CD4-positive, alpha-beta T cell treated with Interleukin-6 at 100 ng/mL for 8 hours (primary cell): ENCODE measurements at places on chromosomes 2 and 18.

- DNase-seq: no peak
These were observed 189.7 kb downstream of the SP3 start for GRCh38 chr2:173775440-173775839.

GRCh38 chr2:46984642-46985476 lies 69.3 kb upstream of the MCFD2 start:
- DNase-seq: peak; percentile 53

GRCh38 chr2:230684270-230685168 lies 28.1 kb upstream of the CAB39 start:
- DNase-seq: no peak

- DNase-seq: peak; percentile 38
These were observed 273.3 kb downstream of the NDUFA10 start for GRCh38 chr2:239751679-239752355.

DNA sequence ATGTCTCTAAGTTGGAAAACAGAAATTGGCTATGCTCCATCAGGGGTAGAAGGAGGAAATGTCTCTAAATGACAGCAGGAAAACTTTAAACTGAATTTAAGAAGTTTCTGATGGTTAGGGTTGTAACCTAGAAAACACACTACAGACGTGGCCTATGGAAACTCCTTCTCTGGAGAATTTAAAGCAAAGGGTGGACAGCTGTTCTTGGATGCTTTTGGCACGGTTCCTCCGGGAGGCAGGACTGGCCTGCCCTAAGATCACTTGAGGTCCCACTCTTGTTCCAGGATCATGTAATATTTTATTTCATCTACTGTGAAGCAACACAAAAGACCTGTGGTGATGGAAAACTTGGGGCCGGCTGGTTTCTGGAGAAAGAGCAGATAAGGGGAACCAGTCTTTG lies 77.0 kb downstream of the NRP2 start:
- DNase-seq: no peak

DNA sequence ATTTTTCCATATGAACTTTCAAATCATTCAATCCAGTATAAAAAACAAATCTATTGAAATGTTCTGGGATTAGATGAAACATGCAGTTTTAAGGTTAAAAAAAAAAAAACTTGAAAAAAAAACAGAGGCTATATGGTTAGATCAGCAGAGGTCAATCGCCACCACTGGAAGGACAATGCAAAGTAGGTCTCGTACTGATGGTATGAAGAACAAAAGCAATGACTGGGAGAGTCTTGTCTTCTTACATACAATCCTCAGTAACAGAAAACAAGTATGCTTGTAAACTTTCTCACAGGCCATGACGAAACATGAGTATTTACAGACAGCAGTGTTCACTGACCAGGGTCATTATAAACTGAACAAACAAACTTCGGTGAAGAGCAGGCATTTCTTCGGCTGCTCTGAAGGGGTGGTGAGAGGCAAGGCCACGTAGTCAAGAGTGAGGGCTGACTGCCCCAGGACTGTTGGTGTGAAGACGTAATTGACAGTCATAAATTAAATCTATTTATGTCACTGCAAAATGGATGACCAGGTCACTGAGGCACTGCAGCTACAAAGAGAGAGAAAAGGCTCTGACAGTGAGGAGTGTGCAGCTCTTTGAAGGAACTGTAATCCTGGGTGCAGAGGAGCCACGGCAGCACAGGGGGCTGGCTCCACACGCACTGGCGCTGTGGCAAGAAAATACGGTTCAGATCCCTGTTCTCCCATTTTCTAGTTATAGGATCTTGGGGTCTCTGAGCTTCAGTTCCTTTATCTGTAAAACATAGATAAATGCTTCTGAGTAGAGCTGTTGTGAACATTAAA lies 60.0 kb downstream of the NXPH2 start:
- no peak for DNase-seq

- DNase-seq: no peak
These were observed 61.8 kb upstream of the DCC start for GRCh38 chr18:52278191-52278590.

- DNase-seq: no peak
These were observed 37.0 kb downstream of the MARCHF4 start for GRCh38 chr2:216335252-216335651.
